Immature natural killer cell (primary cell): ENCODE measurements at places on chromosomes 11 and 22. TPM values are rescaled to one million over a fixed set of nuclear protein-coding genes. Genes with fewer than 3 reads are reported as not detected.

GRCh38 chr11:62487738-62488551 is 58.7 kb downstream of the AHNAK start:
- no peak for DNase-seq
- no peak overlapping the region for H3K27ac ChIP-seq
- peaks cover 4% of the 10 kb centered on the region for H3K27me3 ChIP-seq
- H3K36me3 ChIP-seq = peaks cover 6% of the 10 kb centered on the region

CHRM1 gene
- not detected for polyA plus RNA-seq

OOSP2 gene
- not detected for polyA plus RNA-seq

DNA sequence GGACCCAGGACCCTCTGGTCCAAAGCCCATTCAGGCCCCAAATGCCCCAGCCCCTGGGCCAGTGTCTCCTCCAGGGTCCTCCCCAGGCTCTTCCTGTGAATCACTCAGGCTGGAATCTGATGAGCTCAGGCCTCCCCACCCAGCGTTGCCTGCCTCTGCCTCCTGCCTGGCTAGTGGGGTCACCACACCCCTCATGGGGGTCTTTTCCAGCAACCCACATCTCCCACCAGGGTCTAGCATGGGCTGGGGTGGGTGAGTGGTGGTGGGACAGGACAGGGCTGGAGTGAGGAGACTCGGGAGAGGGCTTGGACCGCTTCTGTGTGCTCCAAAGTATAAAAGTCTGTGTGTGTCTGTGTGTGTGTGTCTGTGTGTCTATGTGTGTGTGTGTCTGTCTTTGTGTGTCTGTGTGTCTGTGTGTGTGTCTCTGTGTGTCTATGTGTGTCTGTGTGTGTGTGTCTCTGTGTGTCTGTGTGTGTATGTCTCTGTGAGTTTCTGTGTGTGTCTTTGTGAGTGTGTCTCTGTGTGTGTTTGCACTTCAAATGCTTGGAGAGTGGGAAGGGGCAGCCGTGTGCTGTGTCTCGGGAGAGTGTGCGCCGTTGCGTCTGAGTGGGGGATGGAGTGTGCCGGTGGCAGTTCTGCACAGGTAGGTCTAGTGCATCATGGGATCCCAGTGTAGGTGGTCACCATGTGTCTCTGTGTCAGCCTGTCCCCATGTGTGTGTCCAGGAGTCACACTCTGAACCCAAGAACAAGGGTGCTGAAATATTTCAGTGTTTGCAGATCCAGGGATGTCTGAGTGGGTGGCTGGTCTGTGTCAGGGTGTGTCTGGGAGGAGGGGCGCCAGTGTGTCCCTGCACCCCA is 8.8 kb downstream of the RIN1 start:
- peaks cover 22% of the 10 kb centered on the region for H3K4me1 ChIP-seq
- peak overlapping the region; percentile 23 for H3K4me3 ChIP-seq
- no peaks in the 10 kb centered on the region for H3K36me3 ChIP-seq
- peak overlapping the region; percentile 84 for H3K27ac ChIP-seq
- no peaks in the 10 kb centered on the region for H3K27me3 ChIP-seq

NXPE4 gene
- polyA plus RNA-seq = not detected

DDTL gene
- not detected for polyA plus RNA-seq

DNA sequence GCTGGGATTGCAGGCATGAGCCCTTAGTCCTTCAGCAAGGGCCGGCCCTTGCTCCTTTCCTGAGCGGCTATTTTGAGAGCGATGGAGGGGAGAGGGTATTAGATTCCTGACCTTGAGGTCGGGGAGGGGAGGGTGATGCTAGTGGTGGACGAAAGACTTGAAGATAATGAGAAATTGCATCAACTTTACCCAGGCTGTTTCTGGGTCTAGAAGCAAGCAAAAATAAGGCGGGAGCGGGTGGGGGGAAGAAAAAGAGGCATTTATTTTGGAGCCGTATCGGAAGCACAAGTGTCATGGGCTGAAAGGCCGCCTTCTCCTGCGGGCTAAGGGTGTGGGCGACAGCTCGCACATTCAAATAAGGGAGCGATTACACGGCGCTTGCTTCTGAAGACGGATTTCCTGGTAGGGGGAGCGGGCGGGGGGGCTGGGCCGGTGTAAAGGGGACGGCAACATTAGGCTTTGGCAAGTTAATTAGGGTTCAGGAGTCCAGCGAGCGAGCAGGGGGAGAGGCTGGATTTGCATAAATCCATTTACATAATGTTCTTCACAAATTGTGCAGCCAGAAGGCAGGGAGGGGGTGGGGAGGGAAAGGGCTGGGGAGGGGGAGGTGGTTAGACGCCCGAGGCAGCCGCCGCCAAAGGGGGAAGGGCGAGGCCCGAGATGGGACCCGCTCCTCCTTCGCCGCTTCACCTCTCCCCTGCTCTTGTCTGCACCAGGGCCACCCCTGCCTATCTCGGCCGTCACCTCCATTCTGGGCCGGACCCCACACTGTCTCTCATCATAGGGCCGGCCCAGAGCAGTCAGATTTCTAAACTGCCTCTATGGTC is 245.9 kb downstream of the MIAT start:
- peaks cover 4% of the 10 kb centered on the region for H3K36me3 ChIP-seq
- H3K4me1 ChIP-seq = peaks cover 22% of the 10 kb centered on the region
- peaks cover 1% of the 10 kb centered on the region for H3K27me3 ChIP-seq
- peak overlapping the region; percentile 73 for H3K27ac ChIP-seq
